Midbrain (tissue), 1 donor: ENCODE measurements at places on chromosomes 3 and 15.

DNA sequence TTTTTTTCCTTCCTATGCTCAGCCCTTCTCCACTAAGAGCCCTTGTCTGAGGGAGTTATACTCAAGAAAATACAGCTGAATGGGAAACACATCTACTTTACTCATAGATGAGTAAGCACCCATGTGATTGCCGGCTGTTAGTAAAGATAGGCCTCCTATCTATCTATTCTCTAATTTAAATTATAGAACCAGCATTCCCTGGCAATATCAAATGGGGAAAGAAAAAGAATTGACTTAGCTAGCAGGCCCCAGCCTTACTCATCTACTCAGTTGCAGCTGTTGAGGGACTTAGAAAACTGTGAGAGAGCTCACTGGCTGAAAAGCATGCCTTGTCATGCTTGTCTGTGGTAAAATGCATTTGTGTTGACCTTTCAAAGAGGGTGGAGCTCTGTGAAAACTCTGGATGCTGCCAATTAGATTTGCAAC lies 116.9 kb upstream of the LRRFIP2 start:
- no peak for DNase-seq

GRCh38 chr15:28020644-28021043 lies 78.5 kb downstream of the OCA2 start:
- DNase-seq = no peak

- no peak for DNase-seq
Observed at GRCh38 chr3:52065264-52065756, 8.9 kb upstream of the DUSP7 start.

DNA sequence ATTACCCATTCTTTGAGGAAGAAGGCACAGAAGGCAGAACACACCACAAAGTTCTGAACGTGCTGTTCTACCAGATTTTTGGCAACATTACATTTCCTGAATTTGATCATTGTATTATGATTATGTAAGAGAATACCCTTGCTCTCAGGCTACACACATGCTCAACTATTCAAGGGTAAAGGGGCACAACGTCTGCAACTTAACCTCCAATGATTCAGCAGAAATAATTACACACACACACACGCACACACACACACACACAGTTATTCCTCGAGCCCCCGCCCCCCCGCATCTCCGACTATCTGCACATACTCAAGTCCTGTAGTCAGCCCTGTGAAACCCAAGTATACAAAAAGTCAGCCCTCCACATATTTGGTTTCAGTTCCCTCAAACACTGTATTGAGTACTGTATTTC lies 26.8 kb downstream of the RPN1 start:
- no peak for DNase-seq

- peak; percentile 61 for DNase-seq
Observed at GRCh38 chr15:80152896-80153876, at the start of gene FAH. TSS of gene FAH (plus strand) at chr15:80152999. CDS start at chr15:80153055, 56 bp downstream.

- DNase-seq = no peak
Observed at GRCh38 chr3:153172796-153173757, 11.1 kb downstream of the RAP2B start.

- no peak for DNase-seq
Observed at GRCh38 chr3:26636096-26636727, 13.6 kb downstream of the LRRC3B start.
